HepG2 (cell line): ENCODE measurements at places on chromosomes 11 and 22.

DNA sequence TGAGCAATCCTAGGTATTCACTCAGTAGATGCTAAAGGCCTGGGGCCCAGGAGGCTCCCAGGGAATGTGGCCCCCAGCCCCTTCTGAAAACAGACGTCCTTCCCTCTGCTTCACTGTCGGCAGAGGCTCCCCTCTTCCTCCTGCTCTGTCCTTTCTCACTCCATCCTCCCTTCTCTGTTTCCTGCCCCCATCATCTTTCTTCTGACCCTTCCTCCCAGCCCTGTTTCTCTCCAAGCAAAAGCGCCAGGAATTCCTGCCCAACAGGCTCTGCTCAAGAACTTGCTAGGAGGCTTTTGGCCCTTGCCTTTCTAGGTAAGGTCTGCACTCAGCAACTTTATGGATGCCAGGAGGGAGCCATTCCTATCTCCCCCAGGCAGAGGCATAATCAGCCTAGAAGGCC, 300.5 kb downstream of the NTM start:
- DNase-seq: no peak

- no peak for DNase-seq
These were observed 130.1 kb upstream of the ZC3H12C start for GRCh38 chr11:109963101-109963500.

DNA sequence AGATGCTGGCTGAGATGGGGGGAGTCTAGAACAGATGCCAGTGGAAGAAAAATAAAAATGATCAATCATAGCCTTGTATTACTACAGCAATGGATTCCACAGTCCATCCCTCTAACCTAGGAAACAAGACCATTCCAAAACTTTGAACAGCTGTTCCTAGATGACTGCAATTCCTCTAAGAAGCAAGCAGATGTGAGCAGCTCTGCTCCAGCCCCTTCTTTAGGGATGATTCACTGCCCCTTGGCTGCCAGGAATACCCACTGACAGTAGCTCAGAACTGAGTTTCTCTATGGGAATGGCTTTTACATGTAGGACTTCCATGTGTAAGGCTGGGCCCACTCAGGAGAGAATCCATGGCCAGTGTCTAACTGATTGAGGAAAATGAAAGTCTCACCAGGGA, 943.9 kb downstream of the OPCML start:
- no peak for DNase-seq

DNA sequence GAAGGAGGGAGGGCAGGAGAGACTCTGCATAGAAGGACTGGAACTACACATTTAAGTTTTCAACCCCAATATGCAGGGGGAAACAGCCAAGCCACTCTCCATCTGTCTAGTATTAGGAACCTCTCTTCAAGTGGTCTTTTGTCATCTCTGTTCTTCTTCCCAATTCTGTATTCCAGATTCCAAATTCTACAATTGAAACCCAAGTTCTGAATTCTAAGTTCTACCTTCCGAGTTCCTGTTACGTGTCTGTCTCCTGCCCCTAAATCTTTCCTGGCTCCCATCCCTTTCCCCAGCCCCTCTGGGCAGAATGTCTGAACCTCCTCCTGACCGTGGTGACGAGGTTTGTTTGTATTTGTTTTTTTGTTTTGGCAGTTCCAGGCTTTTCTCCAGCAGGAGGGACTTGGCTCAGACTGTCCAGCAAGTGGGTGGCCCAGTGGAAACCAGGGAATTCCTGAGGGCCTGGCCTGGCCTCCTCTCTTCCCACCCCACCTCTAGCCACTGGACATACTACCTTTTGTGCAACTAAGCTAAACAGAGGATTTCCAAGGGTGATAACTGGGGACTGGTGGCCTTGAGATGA, 1.6 kb upstream of the THOC5 start:
- no peak for DNase-seq

GRCh38 chr22:24994070-24994763, 41.7 kb downstream of the KIAA1671 start:
- no peak for DNase-seq

DNA sequence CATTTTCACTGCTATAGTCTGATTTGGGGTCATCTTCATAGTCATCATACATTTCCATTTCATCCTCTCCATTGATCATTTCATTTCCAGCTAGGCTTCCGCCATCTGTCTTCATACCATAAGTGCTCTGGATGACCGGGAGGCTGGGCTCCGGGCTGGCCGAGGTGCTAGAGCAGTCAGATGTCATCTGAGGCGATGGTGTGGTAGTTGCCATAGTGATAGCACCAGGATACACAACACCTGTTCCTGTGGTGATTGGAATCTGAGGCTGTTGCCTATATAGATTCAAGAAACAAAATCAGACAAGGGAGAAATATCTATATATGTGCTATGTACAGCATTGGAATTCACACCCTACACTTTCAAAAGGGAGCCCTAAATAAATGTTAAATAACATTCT, 383.5 kb downstream of the SOX6 start:
- DNase-seq: no peak

DNA sequence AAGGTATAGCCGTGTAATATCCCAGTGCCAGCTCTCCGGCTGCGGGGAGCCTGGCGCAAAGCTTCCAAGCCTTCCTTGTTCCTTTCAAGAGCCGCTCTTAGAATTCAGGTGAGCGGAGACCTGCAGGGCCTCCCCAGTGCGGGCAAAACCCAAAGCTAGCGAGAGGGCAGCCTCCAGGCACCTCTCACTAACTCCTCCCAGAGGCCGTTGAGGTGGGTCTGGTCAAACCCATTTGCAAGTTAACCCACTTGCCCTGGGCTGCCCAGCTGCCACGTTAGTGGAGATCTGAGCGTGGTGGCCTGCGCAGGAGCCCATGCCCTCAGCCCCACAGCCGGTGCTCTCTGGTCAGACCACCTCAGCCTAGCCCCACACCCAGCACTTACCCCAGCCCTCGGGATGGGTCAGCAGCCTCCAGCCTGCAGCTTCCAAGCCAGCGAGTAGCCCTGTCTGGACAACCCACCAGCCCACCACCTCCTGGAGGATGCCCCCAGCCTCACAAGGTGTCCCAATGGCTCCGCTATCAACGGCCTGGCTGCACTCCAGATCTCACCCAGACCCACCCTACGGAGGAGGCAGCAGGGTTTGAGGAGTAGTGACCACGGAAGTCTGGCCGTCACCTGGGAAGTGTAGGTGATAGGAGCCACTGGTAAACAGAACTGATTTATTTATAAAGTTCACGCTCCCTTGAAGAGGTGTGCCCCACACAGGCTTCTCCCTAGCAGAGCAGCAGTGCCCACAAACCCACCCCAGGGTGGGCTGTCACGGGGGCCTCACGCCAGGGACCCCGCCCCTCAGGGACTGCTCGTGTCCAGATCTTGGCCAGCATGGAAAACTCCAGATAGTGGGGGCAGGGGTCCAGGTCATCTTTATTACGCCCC, 2.3 kb downstream of the ASCL2 start:
- no peak for DNase-seq
